ENCODE measurements at places on chromosomes 11 and 22.

DNA sequence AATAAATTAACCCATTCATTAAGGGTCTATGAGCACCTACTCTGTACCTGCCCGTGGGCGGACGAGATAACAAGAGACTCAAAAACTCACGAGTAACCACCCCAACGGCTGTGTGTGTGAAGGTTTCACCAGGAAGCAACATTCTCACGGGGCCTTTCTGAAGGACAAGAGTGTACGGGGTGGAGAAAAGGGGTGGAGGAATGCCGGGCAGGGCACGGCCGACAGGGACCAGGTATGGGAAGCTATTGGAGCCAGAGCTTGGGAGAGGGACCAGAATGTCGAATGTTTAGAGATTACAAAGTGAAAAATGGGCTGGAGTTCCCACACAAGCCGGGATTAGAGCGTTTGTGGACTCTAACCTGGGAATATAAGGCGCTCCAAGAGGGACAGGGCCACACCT, 1.6 kb downstream of the KMT5B start:
- no peak for DNase-seq

- no peak for DNase-seq
Observed at GRCh38 chr11:119051440-119052162, 5.4 kb downstream of the HYOU1 start.

DNA sequence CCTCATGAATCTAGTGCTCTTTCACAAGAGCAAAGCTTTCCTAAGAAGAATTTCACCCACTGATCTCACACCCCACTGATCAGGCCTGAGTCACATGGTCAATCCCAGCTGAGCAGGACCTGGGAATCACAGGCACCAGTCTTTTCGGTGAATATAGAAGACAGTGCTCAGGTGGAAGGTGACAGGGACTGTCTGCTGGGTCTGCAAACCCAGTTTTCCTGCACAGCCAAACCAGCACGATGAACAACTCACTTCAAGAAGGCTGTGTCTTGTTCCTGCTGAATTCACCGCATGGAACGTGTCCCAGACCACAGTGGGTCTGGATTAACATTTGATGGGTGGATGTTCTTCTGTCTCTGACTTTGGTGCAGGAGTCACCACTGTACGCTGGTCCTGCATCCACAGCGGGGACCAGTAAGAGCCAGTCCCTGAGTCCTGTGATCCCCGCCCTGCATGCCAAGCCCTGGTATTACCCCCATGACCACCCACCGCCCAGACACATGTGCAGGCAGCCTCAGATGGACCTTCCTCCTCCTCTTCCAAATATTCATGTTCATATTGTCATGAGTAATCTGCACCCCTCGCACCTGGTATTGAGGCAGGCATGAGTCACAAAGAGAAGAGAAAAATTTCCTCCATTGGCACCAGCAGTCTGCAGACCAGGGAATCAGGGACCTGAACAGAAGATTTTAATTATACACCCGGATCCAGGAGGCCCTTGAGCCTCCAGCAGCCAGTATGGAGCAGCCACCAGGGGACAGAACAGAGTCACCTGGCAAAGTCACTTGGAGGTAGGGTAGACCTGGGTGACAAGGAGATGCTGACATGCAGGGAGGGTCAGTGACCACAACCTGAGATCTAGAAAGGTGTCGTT, 8.6 kb upstream of the IGLL5 start:
- no peak for DNase-seq

GRCh38 chr22:42536166-42536565, 16.6 kb upstream of the RRP7A start:
- DNase-seq, result no peak

DNA sequence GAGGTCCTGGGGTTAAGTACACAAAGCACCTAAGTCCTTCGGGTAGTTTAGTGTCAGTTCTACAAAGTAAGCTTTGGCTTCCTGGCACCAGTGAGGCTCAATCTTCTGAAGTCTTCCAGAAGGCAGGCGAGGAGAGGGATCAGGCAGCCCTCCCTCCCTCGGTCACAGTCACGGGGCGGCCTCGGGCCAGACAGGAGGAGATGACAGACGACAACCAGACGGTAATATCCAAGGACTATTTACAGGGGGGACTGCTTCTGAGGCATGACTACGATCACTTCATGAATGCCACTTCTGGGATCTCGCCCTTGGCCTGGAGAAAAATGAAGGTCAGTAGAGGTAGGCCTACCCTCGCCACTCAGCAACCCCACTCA, 383 bp upstream of the TMEM223 start:
- peak; percentile 30 for DNase-seq
